Brain (organoid and tissue), 16 donors: ENCODE measurements at places on chromosomes 3 and 15. TPM values are rescaled to one million over a fixed set of nuclear protein-coding genes. Genes with fewer than 3 reads are reported as not detected.

DNA sequence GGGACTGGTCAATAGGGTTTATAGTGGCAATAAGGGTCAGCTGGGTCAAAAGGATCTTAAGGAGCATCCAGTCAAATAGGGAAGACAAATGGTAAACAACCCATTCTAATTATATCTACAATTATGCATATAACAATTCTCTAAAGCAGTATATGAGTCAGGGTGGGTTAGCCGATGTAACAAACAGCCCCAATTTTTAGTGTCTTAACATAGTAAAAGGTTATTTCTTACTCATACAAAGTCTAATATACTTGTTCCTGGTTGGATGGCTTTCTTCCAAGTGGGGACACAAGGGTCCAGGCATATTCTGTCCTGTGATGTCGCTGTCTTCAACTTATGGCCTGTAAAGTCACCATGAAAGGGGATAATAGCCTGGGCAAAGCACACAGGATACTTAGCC, 97.9 kb upstream of the GALNT15 start:
- no peak for DNase-seq

GRCh38 chr3:168249205-168249549, 153.5 kb upstream of the GOLIM4 start:
- no peak for DNase-seq

DNA sequence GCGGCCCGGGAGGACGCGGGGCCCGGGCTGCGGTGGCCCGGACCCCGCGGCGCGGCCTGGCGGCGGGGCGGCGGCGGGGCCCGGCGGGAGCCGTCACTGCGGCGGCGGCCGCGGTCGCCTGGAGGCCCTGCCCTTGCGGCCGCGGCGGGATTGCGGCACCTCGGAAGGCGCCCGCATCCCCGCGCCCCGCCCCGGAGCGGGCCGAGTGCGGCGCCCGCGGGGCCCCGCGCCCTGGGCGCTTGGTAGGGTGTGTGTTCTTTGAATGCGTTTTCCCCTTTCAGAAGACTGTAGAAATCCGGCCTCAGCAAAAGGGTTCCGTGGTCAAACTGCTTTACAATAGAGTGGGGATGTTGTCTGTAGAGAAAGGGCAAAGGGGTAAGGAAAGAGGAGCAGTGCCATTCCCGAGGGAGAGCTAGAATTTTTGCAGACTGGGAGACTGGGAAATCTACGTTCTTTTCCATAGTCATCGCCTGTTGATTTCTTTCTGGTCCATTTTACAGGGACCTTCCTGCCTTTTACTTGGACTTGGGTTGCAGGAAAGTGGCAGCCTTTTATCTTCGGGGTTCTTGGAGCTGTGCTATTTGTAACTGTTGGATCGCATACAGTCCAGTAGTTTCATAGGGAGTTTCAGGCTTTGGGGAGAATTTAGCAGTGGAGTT, 630 bp downstream of the SNRK start:
- peak; percentile 7 for DNase-seq

- DNase-seq, result no peak
These were observed 8.2 kb downstream of the ALG3 start for GRCh38 chr3:184240384-184241140.

GRCh38 chr3:158936530-158937113, 134.8 kb downstream of the MFSD1 start:
- DNase-seq, result no peak

DNA sequence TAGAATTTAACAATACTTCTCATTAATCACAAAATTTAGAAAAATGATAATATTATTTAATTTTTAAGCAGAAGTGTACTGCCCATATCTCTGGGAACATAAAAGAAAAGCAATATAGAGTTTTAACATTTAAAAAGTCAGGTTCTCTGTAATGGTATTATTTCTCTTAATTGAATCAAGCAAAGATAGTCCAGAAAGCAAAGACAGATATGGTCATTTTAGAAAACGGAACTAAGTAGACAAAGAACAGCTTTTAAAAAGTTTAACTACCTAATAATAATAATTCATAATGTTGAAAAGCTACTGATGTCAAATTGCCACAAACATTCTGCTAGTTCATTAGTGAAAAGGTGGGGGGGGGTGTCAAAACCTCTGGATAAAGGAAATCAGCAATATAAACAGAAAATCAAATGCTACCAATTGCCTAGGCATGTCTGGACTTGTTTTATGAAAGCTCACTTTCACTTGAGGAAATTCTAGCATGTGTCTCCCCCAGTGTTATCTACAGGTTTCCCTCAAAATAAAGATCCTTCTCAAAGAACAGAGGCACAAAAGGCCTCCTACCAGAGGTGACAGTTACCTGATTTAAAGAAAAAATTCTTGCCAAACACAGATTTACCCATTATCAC, 1.7 kb downstream of the ZMAT3 start:
- DNase-seq, result no peak

- DNase-seq, result no peak
These were observed 13.5 kb downstream of the CMTM7 start for GRCh38 chr3:32405155-32405554.

The TMC3 gene
- polyA plus RNA-seq, result not detected

DNA sequence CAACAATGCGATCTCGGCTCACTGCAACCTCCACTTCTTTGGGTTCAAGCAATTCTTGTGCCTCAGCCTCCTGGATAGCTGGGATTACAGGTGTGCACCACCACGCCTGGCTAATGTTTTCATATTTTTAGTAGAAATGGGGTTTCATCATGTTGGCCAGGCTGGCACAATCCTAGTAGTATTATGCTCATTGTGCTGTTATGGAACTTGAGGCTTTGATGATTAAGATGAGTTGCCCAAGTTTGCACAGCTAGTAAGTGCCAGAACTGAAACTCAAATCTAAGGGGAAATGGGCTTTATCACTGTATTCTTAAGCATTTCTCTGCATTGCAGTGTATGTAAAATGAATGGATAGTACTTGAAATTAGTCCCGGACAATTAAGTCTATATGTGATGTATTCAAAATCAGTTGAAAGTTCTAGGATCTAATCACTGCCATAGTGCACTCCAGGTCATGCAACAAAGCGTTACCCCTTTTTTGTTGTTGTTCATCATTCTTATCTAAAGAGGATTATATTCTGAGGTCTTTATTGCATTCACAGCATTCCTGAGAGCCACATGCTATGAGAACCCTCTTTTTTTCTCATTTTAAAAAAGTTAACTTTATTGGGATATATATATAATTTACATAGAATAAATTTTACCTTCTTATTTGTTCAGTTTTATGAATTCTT, 378.7 kb upstream of the CNTN6 start:
- DNase-seq, result no peak

DNA sequence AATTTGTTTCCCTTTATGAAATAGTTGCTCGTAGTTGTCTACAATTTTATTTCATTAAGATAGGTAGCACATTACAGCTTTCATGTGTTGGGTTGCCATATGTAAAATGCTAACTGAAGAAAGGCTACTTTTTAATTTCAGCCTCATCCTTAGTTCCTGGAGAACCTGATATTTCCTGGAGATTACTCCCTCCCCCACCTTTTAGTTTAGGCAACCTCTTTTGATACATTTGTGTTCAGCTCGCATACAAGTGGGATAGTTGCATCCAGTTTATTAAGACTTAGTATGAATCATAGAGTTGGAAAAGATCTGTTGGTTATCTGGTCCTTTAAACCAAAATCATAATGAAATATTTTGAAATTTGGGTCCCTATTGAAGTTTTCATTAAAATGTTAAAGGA, 6.0 kb downstream of the SETD5 start:
- DNase-seq, result no peak

GRCh38 chr3:46517016-46517783, 19.4 kb downstream of the RTP3 start:
- no peak for DNase-seq

DNA sequence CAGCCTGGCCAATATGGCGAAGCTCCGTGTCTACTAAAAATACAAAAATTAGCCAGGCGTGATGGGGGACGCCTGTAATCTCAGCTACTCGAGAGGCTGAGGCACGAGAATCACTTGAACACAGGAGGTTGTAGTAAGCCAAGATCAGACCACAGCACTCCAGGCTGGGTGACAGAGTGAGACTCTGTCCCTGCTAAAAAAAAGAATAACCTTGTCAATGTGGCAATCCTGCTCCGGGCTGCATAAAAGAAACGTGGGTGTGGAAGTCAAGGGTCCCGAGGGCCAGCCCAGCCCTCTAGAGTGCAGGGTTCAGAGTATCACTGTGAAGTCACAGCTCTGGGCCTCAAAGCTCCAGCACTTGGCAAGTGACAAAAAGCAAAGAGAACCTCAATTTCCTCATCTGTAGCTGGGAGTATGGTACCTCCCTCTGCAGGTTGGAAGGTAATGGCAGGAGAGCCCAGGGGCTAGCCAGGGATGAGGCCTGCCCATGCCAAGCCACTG, 73.5 kb upstream of the IQSEC1 start:
- no peak for DNase-seq

The CELSR3 gene
- polyA plus RNA-seq, result 23.1 TPM

The POU1F1 gene
- not detected for polyA plus RNA-seq

The A4GNT gene
- polyA plus RNA-seq, result not detected

DNA sequence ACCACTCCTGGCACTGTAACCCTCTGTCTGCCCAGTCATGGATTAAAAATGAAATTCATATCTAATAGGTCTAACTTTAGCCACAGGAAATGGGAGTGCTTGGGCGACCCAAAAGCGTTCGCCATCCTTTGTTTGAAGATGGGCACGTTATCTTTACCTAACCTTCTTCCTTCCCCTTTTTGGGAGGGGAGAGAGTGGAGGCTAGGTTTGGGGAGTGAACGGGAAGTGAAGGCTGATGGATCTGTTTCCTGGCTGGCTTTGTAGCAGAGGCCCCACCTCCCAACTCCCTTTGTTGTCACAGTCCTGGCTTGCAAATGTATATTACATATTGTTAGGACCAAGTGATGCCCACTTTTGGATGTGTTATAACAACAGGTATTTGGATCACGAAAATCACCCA, 98.1 kb upstream of the ARHGEF3 start:
- DNase-seq, result no peak

The CYP1A1 gene
- polyA plus RNA-seq, result 0.17 TPM

- peak; percentile 61 for DNase-seq
These were observed 10.2 kb upstream of the KCNMB3 start for GRCh38 chr3:179260949-179261765.

The SELENOK gene
- polyA plus RNA-seq, result 66.3 TPM

DNA sequence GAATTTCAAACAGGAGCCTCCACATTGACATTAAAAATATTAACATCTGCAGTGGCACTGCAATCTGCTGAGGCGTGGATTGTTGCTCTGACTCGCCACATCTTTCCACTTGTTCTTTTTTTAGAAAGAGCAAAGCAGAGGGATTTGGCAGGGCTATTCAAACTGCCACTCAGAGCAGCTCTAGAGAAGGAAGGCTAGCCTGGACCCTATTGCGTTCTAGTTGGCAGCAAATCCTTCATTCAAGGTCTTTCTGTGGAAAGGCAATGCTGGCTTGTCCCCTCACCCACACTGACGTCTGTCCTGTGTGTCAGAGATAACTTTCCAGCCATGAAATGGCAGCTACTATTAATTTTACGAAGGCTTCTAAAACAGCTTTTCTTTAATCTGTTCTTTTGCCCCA, 483.2 kb upstream of the SGO1 start:
- peak; percentile 59 for DNase-seq

The DZIP1L gene
- 1.4 TPM for polyA plus RNA-seq

The RAB11A gene
- polyA plus RNA-seq, result 329 TPM

The SPATA12 gene
- polyA plus RNA-seq, result not detected

The LYZL4 gene
- not detected for polyA plus RNA-seq

The CDCP1 gene
- polyA plus RNA-seq, result 0.93 TPM

The EEFSEC gene
- 40.9 TPM for polyA plus RNA-seq

The PPP2R3A gene
- polyA plus RNA-seq, result 3.6 TPM

The RTP3 gene
- not detected for polyA plus RNA-seq

DNA sequence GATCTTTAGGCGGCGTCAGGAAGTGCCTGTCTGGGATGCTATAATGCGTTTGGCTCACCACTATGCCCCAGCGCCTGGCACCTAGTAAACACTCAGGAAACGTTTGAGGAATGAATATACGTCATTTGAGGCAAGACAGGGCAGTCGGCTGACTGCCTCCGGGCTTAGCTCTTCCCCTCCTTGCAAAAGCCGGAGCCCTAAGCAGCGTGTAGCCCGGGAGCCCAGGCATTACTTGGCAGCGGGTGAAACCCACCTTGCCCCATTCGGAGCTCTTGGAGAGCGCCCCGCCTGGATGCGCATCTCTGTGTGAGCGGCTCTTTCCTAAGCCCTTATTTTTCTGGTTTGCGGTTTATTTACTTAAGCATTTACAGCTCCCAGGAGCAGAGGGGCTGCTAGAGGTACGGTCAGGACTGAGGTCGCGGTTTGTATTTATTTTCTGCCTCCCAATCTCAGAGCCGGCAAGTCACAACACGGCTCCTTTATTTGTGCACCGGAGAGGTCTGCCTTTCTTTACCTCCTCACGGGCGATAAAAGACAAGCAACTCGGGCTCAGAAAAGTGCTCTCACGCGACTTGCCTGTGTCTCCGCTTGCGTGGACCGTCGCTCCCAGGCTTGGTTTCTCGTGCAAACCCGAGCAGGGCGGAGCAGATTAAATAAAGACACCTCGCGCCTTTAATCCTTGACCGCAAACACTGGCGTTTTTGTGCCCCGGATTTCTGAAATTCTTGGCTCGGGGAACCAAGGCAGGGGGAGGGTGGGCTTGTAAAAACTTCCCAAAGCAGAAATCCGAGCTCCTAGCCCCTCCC, 737 bp upstream of the ITPR1 start:
- DNase-seq, result peak; percentile 64

GRCh38 chr3:129016720-129017483, 15.8 kb downstream of the EFCC1 start:
- no peak for DNase-seq

GRCh38 chr3:155391551-155391958, 98.1 kb upstream of the STRIT1 start:
- no peak for DNase-seq
